ENCODE measurements at places on chromosomes 3 and 15.

DNA sequence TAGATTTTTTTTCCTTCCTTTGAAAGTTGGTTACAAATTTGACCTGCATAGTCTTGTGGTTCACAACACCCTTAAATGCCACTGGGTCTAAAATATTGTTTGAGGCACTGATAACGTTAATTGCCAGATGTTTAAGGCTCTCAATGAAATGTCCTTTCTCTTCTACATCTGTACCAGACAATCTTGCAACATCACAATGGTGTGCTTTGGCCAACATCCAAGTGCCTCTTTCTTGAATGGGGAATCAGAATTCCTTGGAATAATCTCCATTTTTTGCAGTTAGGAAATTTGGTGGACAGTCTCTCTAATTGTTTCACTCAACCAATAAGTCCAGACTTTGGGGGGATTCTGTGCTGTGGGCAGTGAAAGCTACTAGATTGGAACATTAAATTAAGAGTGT is 26.0 kb upstream of the PEX5L start:
- no peak for DNase-seq

DNA sequence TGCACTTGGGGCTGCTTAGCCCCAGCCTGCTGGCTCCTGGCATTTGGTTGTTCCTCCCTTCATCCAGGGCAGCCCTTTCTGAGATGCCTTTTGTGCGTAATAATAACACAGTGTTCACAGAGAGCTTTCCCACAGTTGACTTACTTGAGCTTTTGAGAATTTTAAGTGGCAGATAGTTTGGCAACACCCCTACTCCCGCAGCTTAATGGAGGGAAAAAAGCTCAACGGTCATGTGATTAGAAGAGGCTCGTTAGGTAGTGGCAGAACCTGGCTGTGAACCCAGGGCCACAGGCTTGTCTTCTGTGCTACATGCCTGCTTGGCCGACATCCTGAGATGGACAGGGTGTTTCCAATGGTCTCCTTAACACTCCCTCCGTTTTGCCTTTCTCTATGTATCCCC is 4.7 kb downstream of the KBTBD13 start:
- no peak for DNase-seq

DNA sequence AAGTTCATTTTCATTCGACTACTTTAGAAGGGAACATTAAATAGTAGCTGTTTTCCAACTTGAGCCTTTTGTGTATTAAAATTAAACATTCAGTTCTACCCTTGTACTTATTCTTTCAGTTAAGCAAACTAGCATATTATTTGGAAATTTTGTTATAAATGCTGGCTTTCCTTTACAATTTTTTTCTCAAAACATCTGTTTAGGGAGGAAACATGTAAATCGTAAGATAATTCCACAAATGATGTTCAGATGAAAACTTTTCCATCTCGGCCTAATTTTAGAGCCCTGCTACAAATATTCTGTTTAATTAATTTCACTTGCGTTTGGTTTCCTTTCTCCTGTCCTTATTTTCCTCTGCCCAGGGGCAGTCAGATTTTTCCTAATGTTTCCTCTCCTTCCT is 476.2 kb upstream of the RGMA start:
- no peak for DNase-seq

- DNase-seq = no peak
Measured at GRCh38 chr3:136512381-136512780, 239.8 kb downstream of the STAG1 start.

- no peak for DNase-seq
Measured at GRCh38 chr3:149384167-149384566, 6.7 kb upstream of the TM4SF1 start.

GRCh38 chr15:41337047-41337446 is 4.4 kb downstream of the NUSAP1 start:
- DNase-seq = no peak

DNA sequence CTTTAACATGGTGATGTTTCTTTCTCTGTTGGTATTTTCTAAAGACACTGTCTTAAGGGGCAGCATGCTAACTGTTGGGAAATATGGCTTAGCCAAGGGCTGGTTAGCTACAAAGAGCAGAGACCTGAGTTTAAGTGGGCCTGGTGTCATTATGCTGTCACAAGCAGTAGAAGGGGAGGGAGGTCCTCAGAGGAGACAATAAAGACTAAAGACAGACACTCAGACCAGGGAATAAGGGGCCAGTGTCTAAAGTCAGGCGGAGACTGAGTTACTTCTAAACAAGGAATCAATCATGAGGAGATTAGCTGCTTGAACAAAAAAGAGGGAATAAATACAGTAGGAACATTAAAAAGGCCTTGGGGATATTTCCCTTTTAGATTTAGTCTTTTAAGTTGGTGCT is 142.7 kb upstream of the DPPA4 start:
- DNase-seq = no peak

DNA sequence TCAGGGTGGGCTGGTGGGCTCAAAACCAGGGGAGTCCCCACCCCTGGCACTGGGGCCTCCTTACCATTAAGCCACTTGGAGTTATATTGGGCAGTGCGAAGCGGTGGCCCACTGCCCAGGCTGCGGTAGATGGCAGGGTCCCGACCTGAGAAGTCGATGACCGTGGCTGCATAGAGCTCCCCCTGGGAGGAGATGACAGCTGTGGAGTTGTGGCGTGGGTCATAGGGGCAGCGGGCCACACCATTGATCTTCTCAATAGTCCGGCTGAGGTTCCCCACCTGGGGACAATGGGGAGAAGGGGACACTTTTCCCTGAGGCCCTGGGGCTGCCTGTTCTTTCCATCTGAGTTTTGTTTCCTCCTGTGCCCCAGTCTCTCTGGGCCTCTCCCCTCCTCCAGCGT is 99.8 kb downstream of the SEMA5B start:
- DNase-seq = no peak

GRCh38 chr15:68781217-68781616 is 39.5 kb downstream of the ANP32A start:
- DNase-seq = no peak

DNA sequence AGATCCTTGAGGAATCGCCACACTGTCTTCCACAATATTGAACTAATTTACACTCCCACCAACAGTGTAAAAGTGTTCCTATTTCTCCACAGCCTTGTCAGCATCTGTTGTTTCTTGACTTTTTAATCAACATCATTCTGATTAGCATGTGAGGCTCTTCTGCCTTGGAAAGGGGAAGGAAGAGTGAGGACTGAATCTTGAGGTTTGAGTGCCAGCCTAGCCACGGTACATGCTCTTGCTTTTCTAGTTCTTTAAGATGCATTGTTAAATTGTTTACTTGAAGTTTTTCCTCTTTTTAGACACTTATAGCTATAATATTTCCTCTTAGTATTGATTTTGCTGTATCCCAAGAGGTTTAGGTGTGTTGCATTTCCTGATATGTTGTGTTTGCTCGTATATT is 596.1 kb downstream of the OTOL1 start:
- DNase-seq = no peak

DNA sequence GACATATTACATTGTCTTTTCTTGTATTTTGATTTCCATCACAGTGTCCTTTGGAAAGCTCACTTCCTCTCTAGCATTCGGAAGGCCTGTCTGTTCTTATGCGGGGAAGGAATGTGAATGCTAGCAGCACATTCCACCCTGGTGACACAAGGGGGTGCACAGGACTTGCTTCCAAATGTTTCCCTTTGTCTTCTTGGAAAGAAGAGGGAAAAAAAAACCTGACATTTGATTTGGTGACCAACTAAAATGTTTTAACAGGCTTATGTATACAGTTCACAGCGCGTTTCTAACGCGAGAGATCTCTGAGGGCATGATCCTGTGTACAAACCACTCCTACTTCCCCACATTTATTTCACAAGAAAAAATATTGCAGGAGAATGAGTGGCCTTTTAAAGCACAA is 107.6 kb upstream of the FXR1 start:
- DNase-seq = no peak

DNA sequence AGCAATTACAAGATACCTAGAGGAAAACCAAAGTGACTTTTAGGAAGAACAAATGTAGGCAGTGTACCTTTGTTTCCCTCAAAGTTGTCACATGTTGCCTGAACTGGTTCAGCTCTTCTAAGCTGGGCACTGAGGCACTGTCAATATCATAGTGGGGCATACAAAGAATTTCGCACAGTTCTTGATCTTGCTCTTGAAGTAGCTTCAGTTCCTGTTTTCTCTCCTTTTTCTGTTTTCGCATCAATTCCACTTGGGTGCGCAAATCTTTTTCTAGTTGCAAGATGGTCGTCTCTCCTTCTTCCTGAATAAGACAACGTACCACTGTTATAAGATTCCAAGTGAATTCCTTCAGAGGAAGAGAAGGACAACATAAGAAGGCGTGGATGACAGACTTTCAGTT is 12.7 kb downstream of the PRC1 start:
- DNase-seq = no peak

GRCh38 chr3:14298442-14298841 is 104.0 kb upstream of the SLC6A6 start:
- DNase-seq = no peak

- DNase-seq = no peak
Measured at GRCh38 chr15:99593070-99593469, 27.3 kb downstream of the MEF2A start.

DNA sequence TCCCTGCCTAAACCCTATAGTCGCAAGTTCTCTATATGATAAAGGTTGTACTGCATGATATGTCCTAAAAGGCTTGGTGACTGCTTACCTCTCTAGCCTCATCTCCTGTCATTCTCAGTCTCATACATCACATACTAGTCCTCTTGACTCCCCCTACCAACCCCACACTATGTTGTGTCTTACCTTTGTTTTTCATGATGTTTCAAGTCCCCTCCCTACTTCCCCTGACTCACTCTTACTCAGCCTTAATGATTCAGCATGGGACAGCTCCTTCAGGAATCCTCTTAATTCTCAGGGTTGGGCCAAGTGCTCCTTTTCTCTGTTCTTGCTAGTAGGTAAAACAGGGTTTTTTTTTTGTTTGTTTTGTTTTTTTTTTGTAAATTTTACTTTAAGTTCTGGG is 49.6 kb downstream of the SLMAP start:
- no peak for DNase-seq

DNA sequence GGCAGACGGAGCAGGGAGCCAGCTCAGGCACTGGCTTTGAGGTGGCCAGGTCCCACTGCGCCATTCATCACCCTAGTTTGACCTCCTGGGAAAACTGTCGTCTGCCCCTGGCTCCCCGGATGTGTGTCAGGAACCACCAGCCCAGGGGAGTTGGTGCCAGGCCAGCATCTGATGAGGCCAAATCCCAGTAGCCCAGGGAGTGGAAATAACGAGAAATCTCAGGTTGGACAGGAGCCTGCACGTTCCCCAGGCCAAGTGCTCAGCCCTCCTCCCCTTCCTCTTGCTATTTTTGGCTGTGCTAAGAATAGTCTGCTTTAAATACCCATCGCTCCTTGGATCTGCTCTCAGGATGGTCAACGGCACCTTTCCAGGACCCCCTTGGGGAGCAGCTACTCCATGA is 93.1 kb upstream of the RPL32 start:
- no peak for DNase-seq

DNA sequence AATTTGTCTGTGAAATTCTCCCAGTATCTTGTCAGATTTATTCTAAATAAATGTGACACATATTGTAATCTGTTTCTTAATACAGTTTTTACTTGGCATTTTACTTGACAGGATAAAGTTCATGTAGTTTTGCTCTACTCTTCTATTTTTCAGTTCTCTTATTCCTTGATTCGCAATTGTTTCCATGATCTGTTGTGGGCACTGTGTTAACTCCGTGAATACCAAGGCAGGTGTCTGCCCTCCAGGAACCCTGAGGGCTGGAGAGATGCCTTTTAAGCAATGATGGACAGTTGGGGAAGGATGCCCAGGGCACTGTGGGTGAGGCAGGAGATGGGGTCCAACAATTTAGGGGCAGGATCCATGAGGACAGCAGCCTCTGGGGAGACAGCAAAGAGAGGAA is 3.1 kb downstream of the CLDN11 start:
- no peak for DNase-seq

DNA sequence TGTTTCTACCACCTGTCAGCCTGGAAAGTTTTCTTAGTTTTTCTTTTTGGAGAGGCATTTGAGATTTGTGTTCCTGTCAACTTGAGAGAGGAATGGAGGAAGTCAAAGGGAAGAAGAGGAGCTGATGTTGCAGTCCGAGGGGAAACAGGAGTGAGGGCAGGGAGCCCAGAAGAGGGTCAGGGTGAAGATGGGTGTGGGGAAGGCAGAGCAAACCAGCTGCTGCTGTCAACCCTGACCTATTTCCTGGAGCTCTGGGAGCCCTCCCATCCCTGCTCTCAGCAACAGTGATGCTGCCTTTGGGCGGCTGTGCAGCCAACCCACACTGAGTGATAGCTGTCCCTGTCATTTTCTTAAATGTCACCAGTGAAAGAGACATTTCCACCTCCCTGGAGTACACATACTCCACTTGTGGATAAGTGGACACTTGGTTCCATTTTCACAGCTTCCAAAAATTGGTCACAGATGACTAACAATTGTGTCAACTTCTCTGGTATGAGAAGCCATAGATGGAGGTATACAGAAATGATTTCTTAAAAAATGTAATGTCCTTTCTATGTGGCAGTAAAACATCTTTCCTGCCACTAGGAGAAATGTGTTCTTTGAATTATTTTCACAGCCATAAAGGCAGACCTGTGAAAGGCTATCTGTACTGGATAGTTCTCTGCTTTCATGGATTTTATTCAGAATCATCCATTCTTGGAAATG is 556.3 kb upstream of the TBL1XR1 start:
- no peak for DNase-seq

DNA sequence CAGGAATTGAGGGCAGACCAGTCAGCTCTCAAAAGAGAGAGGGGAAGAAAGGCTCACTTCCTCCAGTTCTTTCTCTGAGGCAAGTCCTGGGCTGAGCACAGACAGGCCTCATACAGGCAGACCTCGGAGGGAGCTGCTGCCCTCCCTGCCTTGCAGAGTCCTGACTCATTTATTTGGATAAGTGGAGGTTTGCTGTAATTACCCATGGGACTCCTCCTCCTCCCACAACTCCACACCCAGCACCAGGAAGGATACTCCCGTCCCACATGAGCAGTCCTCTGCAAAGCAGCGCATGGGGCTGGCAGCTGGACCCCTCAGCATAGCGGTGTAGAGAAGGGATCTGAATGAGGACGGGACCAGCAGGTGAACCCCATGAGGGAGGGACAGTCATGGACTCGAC is 13.4 kb upstream of the SCN10A start:
- no peak for DNase-seq

GRCh38 chr3:4589475-4590097 is 96.4 kb downstream of the ITPR1 start:
- DNase-seq = no peak

GRCh38 chr3:123397050-123397590 is 51.8 kb downstream of the ADCY5 start:
- DNase-seq = no peak

DNA sequence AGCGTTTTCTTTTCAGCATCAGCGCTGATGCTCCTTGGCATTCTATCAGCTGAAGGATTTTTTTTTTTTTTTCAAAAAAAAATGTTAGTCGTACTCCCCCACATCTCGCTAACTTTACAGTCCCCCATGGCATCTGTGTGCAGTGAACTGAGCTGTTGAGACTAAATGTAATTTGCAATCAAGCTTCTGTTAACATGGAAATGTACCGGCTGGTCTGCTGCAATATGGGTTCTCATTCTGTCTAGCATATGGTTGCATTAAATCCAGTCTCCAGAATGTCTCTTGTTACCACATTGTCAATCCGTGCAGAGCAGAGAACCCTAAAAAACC is 32.2 kb upstream of the TPRG1 start:
- no peak for DNase-seq

GRCh38 chr15:73442421-73442820 is 543 bp upstream of the REC114 start:
- DNase-seq = no peak

GRCh38 chr3:113242096-113242581 is 30.8 kb downstream of the BOC start:
- no peak for DNase-seq
